Ascending aorta (tissue), 2 donors: ENCODE measurements at places on chromosomes 3 and 15. TPM values are rescaled to one million over a fixed set of nuclear protein-coding genes. Genes with fewer than 3 reads are reported as not detected.

The ACKR4 gene
- 12.8 TPM for total RNA-seq

The CTXN2 gene
- total RNA-seq: not detected

The FGF12 gene
- 0.43 TPM for total RNA-seq

The MYRIP gene
- 12.7 TPM for total RNA-seq

The HYAL1 gene
- total RNA-seq: 49.5 TPM

The GCSAM gene
- total RNA-seq: not detected

The ITIH1 gene
- 2.0 TPM for total RNA-seq

The C3orf70 gene
- total RNA-seq: 16.5 TPM

The COL6A6 gene
- not detected for total RNA-seq

The NLGN1 gene
- total RNA-seq: 5.2 TPM

The RBPMS2 gene
- total RNA-seq: not detected

The XIRP1 gene
- not detected for total RNA-seq

GRCh38 chr3:179348325-179349013, 960 bp downstream of the MFN1 start:
- no peak for DNase-seq

DNA sequence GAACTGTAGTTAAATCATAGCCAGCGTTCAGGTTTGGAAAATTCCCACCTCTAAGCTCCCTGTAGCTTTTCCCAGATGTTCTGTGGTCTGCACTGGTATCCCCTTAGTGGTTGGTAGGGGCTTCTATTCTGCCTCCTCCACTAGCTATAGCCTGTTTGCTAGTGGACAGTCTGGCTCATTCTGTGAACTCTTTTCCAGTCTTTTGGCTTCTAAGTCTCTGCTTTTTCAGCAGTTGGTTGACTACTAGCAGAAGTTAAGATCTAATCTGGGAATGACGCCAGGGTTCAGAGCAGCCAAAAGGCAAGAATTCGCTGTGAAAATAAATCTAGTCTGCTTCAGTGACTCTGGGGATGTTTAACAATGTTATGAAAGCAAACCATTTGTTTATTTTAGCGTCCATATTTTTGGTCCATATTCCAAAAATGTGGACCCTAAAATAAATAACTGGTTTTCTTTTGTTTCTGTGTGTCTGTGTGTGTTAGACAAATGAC, 73.7 kb upstream of the WDR72 start:
- DNase-seq: no peak

GRCh38 chr3:129481766-129482332, 41.8 kb downstream of the IFT122 start:
- no peak for DNase-seq

GRCh38 chr3:45608885-45609284, 14.3 kb downstream of the LIMD1 start:
- DNase-seq: no peak

DNA sequence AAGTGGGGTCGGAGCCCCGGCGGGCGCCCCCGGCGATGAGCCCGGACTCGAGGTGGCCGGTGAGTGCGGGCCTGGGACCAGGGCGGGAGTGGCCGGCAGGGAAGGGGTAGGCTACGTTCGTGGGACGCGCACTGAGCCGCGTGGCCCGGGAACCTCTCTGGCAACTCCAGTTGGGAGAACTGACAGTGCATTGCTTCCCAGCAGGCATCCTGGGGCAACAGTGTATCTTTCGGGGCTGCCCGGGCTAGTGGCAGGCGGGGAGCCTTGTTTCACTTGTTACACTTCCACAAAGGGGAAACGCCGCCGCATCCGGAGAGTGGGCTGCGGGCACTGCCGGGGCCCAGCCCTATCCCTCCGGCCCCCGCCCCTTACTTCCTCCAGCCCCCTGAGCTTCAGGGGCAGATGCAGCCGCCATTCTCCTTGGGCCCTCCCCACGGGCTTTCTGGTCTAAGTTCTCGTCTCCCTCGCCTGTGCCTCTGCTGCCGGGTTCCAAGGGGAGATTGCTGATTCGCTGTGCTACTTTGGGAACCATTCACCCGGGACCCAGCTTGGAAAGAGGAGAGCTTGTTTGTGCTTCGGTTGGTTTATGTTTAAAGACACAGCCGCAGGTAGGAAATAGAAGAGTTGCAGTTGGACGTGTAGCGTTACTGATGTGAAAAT, 675 bp downstream of the BRPF1 start:
- peak; percentile 69 for DNase-seq

DNA sequence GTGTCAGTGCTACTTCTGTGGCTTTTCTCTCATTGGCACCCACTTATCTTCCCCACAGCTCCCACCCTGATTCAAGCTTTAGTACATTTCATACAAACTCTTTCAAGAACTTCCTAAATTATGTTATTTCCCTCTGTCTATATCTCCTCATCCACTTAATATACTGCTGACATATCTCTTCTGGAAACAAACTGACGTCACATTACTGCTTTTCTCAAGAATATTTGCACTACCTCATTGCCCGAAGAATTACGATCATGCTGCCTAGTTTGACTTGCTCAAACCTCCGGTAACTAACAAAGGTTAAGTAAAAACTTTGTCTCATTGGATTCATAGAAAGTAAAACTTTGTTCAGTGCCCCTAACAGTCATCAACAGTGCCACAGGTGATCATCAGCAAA, 76.5 kb downstream of the STAC start:
- no peak for DNase-seq

DNA sequence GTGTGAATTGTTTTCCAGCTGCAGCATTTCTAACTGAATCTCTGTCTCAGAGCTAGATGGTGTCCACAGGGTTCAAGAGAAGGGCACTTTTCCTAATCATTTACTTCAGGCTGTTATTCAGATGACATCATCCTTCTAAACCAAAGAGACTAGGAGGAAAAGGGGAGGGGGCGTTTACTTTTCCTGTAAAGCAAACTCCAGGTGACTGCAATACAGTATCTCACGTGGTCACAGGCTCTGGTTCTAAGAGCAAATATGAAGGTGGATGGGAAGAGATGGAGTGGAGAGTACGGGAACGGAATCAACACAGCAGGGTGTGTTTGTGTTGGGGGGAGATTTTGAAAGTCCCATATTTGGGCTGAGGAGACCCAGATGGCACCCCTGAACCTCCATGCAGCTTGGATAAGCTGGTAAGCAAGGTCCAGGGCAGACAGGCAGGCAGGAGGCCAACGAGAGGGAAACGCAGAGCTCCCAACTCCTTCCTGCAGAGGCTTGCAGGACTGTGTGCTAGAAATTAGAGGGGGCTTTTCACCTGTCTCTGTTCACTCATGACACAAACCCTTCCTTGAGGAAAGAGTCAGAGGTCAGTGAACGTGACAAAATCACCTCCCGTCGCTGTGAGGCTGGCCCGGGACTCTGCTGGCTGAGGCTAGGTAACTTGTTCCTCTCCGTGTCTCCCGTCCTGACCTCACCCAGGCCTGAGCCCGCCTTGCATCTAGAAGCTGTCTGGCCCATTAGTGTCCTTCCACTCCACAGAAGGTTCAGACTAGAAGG, 151.2 kb downstream of the OPA1 start:
- DNase-seq: no peak

- DNase-seq: no peak
Measured at GRCh38 chr3:172249039-172249438, 199.2 kb downstream of the GHSR start.

- no peak for DNase-seq
Measured at GRCh38 chr3:26058901-26059321, 269.0 kb downstream of the OXSM start.

GRCh38 chr3:195829897-195830254, 18.1 kb upstream of the MUC4 start:
- DNase-seq: no peak

DNA sequence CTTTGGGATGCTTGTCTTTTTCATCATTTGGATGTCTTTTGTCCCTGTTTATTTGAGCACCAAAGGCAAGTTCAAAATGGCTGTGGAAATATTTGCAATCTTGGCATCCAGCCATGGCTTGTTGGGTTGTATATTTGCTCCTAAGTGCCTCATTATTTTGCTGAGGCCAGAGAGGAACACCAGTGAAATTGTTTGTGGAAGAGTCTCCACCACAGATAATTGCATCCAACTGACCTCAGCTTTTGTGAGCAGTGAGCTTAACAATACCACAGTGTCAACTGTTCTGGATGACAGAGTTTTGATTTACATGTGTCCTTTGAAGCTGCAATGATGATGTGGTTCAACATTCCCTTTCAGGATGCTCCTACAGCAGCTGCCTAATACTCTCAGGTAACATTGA, 83.0 kb upstream of the KCNAB1 start:
- no peak for DNase-seq

- no peak for DNase-seq
Measured at GRCh38 chr3:23096041-23096440, 107.1 kb upstream of the UBE2E2 start.

- DNase-seq: no peak
Measured at GRCh38 chr3:144626835-144627234, 655.2 kb downstream of the DIPK2A start.

GRCh38 chr3:194269610-194270145, 81.5 kb downstream of the CPN2 start:
- peak; percentile 52 for DNase-seq

DNA sequence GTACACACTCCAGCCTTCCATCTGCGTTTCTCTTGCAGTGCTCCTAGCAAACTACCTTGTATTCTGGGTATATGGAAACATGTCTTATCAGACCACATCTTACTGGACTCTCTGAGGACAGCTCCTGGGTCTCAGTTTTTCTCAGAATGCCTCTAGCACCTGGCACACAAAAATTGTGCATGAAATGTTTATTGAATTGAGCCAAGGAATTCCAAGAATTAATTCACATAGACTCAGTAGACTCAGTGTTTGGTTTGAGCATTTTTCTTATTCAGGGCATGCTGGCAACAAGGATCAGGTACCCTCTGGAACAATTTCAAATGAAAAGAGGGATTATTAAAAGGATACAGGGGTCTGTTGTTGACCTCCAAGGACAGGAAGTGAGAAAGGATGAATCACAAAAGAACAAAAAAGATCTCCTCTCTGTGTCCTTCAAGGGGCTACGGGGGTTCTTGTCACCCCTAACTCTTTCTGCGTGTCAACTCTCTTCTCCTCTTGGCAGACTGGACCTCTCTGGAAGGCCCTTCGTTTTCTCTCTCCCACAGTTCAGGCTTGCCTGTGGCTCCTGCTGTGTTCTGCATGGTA, 270.0 kb upstream of the HES1 start:
- DNase-seq: no peak

GRCh38 chr3:38346587-38347410, at the start of gene XYLB:
Gene XYLB (plus strand): TSS chr3:38346785. CDS start chr3:38346869, 84 bp downstream.
- peak; percentile 89 for DNase-seq

- DNase-seq: no peak
Measured at GRCh38 chr3:15427981-15428380, 583 bp downstream of the EAF1 start.

DNA sequence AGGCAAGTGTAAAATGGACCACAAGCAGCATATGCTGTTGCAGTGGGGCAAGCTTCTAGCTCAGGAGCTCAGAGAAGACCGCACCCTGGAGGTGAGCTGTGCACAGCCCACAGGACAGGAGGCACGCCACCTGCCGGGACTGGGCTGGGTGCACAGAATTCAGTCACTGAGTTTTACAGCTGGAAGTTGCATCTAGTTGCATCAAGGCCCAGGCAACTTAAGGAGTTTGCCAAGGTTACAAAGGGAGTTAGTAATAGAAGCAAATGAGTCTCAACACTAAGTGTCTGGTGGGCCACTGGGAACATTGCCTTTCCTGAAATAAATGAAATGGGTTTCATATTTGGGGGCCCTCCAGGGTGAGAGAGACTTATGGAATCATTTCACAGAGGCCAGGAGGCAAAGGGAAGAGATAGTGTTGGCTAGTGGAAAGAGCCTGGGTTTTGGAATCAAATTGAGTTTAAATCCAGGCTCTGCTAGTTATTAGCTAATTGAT, 36.0 kb upstream of the TIMP4 start:
- DNase-seq: no peak

- no peak for DNase-seq
Measured at GRCh38 chr3:40847551-40847992, 322.8 kb downstream of the ZNF621 start.

DNA sequence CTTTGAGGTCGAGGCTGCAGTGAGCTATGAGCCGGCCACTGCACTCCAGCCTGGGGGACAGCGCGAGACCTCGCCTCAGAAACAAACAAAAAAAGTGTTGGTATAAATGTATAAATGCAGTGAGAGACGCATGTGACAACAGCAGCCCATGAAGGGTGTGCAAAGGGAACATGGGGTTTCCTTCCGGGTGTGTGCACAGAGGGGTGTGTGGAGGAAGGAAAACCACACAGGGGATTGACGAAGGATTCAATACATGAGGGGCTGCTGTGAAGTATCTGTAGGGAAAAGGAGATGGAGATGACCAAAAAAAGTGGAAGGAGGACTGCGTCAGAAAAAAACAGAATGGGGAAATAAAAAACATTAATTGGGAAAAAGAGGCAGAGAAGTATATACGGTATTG, 1.1 kb downstream of the MTFMT start:
- no peak for DNase-seq

GRCh38 chr3:63654931-63655330, 2.5 kb downstream of the SNTN start:
- DNase-seq: no peak

DNA sequence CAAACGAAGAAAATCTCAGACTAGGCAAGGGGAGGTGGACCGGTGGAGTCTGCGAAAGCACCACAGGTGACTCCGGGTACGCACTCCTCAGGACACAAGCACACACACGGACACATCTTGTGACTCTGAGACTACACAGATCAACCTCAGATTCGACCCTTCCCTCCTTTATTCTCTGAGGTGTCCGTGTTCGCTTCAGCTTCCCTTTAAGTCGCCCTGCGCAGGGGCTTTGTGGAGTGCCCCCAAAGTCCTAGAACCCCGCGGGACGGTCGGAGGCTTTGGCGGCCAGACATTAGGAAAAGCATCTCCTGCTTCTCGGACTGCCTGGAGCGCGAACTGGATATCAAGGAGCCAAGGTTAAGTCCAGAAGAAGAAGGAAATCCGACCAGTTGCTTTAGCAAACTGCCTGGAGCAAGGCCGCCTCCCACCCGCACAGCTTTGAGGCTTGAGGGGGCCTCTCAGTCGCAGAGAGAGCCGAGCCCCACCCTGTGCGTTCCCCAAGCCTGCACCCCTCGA, 730 bp downstream of the DGKG start:
- DNase-seq: no peak

DNA sequence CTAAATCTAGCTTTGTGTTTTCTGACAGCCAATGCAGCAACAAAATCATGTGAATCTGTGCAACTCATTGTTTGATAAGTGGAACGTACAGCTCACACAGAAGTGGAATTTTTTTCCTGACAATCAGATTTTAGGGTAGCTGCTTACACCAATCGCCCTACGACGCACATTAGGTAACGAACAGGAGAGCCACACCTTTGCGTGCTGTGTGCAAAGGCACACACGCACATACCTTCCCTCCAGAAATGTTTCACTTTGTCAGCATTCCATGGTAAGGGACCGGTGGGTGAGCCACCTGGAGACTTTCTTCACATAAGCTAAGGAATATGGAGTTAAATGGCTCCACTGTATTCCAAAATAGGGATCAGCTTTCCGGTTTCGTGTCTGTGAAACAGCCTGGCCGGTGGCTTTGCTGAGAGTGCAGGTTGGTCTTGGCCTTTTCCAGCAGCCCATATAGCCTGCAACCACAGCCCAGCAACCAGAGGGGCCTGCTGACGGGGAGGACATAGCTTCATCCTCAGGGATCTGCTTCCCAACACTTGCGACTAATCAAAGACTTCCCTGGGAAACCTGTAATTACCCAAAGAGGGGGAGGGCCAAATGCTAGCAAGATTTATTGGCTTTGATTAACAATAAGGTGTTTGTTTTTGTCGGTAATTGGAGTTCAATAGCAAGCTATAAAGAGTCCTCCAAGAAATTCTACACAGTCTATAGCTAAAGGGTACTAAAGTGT, 145.3 kb downstream of the ADAMTS17 start:
- no peak for DNase-seq

- no peak for DNase-seq
Measured at GRCh38 chr15:63347074-63347857, 34.4 kb downstream of the CA12 start.

- DNase-seq: no peak
Measured at GRCh38 chr3:111764645-111765091, 94.4 kb upstream of the PHLDB2 start.
